ENCODE measurements at places on chromosomes 16 and 17. TPM values are rescaled to one million over a fixed set of nuclear protein-coding genes. Genes with fewer than 3 reads are reported as not detected.
A peak's percentile ranks its signal among the peaks of the same experiment; 100 is the strongest.

Gene APPBP2
- total RNA-seq = 38.2 TPM

Gene ATP2C2
- total RNA-seq = 0.19 TPM

Gene FAM83G
- 10.9 TPM for total RNA-seq

Gene GAA
- total RNA-seq = 42.8 TPM

Gene CDYL2
- total RNA-seq = 12.1 TPM

Gene SSTR5
- total RNA-seq = not detected

Gene SLC35G6
- total RNA-seq = not detected

Gene C16orf92
- total RNA-seq = not detected

Gene CDRT15L2
- not detected for total RNA-seq

DNA sequence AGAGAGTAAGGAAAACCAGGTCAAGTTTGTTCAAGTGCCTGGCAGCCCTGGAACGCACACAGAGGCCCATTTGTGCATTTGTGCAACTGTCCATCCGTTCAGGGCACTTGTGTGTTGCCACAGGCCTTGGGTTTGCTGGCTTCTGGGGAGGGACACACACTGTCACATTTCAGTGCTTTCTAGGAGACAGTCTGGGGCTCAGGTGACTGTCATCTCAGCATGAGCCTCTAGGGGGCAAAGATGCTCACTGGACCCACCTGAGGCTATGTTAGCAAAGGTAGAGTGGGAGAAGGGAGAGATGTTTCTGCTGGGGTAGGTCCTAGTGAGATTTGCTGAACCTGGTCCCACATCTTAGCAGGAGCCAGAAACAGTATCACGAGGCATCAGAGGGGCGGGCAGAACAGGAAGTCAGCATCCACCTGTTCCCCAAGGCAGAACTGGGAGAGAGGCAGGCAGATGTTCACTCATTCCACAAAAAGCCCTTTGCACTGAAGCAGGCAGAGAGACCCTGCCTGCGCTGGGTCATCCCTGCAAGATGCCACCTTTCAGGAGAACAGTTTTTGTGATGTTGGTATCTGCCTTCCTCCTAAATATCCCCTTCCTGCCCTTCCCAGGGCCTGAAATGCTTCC, 48.5 kb downstream of the RAI1 start:
- no peak for DNase-seq

DNA sequence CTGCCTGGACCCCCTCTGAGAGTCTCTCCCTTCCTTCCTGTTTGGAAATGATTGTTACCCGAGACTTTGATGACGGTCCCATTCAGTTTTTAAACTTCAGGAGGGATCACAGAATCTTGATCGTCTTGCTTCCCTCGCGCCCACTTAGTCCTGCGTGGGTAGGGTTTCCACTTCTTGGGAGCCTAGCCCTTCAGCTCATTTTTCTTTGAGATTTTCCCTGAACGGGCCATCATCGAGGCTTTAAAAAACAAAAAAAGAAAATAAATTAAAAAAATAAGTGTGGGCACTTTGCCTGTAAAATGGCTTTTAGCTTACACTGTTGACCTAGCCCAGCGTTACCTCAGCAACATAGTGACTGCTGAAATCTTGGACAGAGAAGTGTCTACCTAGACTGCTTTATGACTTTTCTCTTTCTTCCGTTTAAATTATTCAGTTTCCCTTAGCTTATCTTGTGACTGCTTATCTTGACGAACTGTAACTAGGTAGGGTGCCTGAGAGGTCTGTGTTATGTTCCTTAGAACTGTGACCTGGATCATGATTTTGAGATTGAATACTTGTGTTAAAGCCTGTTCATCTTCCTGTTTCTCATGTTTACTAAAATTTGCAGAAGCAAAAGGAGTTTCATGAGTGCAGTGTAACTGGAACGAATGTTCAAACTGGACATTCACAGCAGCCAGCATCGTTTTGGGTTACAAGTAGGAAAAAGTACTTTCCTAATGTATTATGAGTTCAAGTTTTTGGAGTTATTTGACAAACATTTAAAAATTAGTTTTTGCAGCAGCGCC, 874 bp downstream of the WWP2 start:
- DNase-seq = no peak

DNA sequence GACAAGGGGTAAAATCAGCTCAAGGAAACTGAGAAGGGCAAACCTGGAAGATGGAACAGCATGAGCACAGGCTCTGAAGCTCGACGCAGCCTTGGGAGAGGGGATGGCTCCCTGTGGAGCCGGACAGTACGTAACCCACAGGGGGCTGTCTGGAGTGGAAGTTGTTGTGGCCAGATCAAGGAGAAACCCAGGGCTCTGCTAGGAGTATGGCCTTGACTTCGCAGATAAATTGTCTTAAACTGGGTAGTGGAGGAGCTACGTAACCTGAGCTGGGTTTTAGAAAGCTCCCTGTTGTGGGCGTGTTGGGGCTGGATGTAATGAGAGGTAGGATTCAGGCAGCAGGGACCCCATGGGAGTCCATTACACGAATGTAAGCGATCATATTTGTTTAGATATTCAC, 25.5 kb upstream of the AXIN2 start:
- no peak for DNase-seq

DNA sequence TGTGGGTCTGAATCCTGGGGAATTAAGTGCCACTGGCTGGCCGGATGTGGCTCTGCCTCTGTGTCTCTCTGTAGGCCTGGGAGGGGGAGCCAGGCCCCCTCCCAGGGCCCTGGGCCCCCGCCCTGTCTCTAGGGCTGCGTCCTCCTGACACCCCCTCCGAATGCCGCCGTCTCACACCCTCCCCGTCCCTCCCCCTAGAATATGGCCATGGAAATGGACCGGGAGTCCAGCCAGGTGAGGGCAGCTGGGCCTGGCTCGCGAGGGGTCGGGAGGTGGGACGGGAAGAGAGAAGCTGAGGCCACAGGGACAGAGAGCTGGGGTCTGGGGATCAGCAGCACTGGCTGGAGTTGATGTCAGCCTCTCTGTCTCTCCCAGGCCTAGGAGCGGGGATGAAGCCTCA, 16.1 kb upstream of the PKMYT1 start:
- DNase-seq = no peak

GRCh38 chr16:17235147-17235815, 235.5 kb downstream of the XYLT1 start:
- DNase-seq = no peak

GRCh38 chr17:16483021-16483645, 8.9 kb downstream of the LRRC75A start:
- no peak for DNase-seq

GRCh38 chr17:58605470-58605869, 86.4 kb downstream of the TEX14 start:
- DNase-seq = peak; percentile 15

DNA sequence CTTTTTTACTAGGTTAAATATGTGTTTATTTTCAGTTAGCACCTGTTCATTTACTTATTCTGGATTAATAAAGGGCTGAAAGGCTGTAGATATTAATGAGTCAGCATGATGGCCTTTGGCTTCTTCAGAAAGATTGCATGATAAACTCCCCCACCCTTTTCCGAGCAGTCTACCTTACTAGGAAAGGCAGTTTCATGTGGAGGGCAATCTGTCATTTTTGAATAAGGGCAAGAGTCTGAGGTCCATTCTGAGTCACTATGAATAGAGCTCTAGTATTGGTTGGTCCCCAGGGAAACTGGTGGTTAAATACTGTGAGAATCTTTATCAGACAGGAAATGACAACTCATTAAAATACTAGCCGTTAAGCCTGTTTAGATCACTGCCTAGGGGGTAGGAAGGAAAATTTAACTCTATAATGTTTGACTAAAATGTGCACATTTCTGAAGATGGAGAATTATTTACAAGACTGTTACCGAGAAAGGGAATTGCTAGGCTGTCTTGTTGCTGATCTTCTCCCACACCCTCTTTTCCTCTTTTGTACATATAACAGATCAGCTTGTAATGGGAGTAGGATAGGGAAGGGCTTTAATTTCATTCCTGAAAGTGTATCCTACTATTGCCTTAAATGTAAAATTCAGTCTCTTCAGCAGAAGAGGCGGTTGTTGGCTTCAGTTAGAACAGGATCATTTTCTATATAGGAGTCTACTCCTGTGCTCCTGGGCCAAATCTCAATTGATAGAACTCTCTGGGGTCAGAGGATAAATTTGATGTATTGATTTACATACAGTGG, 63.3 kb downstream of the TUBD1 start:
- DNase-seq = no peak

- DNase-seq = no peak
Observed at GRCh38 chr16:3754081-3754703, 36.9 kb upstream of the TRAP1 start.

- DNase-seq = no peak
Observed at GRCh38 chr17:6019959-6020358, 50.2 kb upstream of the WSCD1 start.

GRCh38 chr16:25108054-25108453, 3.5 kb upstream of the LCMT1 start:
- DNase-seq = no peak

- no peak for DNase-seq
Observed at GRCh38 chr17:81934850-81935708, 2.0 kb downstream of the PYCR1 start.

DNA sequence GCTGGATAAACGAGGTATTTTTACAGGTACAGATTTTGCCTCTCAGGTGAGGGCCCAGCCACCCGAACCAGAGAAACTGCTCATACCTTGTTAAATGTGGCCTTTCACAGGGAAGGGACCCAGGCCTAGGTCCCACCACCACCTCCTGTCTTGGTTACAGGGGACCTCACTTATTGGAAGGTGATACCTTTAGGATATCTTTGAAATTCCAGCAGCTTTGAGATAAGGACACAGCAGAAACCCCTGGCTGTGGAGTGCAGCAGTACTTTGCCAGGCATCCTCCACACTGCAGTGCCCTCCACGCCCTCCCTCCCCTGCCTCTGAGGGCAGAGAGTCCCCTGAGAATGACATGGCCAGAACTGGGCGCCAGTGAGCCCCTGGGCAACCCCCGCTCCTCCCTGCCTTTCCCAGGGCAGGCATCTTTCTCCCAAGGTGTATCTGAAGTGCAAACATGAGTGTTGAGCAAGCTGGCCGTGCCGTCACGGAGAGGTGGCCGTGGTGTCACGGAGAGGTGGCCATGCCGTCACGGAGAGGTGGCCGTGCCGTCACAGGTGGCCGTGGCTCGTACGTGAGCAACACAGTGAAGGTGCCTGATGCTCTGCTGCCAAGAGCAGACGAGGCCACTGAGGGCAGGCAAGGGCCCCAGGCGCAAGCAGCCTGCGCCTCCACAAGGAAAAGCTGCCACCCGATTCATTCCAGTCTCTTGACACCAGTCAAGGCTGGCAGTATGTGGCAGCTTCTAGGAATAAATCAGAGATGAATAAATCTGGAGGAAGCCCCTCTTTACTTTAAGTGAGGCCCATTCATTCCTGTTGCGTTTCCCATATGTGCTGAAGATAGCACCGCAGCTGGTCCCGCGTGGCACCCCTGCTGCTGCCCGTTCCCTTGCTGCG, 134.5 kb upstream of the CHMP6 start:
- peak; percentile 60 for DNase-seq

DNA sequence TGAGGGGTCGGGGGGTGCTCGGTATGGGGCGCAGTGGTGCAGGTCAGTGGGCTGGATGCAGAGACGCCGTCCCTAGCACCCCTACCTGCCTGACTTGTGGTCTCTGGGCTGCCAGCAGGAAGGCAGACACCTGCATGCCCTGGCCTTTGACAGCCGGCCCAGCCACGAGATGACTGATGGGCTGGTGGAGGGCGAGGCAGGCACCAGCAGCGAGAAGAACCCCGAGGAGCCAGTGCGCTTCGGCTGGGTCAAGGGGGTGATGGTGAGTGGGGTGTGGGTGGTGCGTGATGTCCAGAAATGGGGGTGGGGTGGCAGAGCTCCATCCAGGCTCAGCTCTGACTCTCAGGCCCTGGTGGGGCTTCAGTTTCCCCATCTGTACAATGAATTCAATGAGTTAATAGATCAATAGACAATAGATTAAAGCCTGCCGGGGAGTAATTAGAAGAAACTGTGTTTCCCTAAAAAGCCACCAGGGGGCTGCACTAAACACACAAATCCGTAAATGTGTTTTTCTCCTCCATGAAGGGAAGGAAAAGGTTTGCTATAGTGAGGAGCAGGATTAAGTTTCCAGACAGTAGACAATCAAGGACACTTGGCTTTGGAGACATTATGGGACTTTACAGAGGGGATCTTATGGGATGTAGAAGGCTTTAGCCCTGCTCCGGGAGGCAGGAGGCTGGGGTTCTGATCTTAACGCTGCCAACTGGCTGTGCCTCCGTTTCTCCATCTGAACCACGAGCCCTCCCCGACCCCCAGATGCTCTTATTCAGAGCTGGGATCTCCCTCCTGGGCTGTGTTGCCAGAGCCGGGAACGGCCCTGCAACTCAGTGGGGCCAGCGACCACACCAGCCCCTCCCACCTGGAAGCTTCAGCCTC, 2.2 kb downstream of the SLC12A3 start:
- DNase-seq = no peak

GRCh38 chr16:13139661-13140241, 238.4 kb downstream of the SHISA9 start:
- DNase-seq = no peak

GRCh38 chr16:3101841-3102470, 2.9 kb upstream of the ZSCAN10 start:
- DNase-seq = no peak

- DNase-seq = no peak
Observed at GRCh38 chr16:70270176-70270575, 18.4 kb upstream of the EXOSC6 start.

DNA sequence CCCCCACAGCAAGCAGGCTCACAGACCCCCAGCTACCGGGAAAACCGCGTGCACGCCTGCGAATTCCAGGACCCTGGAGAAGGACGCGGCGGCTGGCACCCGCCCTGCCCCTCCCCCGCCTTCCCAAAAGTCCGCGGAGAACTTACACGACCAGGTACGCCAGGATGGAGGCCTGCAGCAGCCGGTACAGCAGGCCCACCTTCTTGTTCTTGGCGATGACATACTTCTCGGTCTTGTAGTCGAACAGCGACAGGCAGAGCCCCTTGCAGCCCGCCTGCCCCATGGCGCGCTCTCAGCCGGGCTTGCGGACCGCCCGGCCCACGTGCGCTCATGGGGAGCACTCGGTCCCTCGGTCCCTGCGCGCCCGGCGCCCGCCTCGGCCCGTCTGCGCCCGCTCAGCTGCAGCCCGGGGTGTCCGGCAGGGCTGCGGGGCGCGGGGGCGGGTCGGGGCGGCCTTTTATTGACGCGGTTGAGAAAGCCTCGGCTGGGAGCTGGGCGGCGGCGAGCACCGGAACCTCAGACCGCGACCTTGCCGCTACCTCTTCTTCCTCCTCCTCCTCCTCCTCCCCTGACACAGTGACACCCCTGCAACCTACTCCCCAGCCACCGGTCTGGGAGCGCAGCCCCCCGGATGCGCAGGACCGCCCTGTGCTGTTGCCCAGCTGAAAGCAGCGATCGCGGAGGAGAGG, at the start of gene P2RX5:
Gene P2RX5 (minus strand): TSS at position 433 of the 689 bp plus-strand sequence. CDS start 150 bp downstream, at position 283.
- no peak for DNase-seq

DNA sequence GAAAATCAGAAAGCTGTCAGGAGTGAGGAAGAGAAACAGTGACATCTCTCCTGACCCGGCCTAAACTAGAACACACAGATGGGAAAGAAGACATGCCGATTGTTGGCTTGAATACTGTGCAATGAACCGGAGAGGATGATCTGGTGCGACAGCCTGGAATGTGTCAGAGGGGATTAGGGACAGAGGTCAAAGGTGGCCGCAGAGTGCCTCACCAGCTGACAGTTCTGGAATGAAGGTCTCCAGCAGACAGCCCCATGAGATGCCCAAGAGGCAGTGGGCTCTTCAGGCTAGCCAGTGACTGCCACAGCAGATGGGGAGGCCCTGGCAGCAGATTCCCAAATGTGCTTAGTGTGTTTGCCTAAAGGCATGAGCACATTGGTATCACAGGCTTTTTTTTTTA, 623.2 kb downstream of the CDH8 start:
- no peak for DNase-seq

GRCh38 chr16:67942200-67942509, 1.8 kb downstream of the LCAT start:
- no peak for DNase-seq
